ENCODE measurements at places on chromosomes 11 and 22.

DNA sequence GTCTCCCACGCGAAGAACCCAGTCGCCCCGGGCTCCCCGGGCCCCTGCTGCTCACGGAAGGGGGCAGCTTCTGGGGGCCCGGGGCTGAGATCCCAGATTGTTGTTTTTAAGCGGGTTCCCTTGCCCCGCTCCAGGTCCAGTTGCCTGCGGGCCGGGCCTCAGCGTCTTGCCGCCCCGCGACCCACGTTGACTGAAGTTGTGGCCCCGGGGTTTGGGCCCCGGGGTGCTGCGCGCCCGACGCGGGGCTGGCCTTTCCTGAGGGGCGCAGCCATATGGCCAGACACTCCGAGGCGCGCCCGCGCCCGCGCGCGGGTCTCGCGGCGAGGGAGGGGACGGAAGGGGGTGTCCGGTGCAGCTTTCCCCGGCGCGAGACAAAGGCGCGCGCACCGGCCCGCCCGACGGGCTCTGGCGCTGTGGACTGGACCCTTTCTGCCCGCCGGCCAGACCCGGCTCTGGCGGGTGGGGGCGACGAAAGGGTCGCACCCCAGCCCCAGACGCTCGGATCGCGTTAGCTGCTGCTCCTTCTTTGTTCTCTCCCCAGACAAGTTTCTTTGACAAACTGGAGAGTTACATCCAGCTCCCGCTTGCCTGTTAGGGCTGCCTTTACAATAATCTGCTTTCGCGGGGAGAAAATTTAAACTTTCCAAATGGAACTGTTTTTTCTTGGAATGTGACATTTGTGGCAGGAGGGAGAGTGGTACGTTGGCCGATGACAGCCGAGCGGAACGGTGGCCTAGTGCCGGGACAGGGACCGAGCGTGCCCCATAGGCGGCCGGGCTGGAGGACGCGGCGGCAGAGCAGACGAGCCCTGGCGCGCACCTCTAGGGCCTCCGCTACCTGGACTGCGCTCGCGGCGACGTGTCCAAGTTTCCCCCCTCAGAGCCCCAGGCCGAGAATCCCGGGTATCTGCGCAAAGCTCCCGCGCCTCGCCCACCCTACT lies 716 bp downstream of the AMOTL1 start:
- DNase-seq: no peak

GRCh38 chr22:45771711-45772110 lies 100.1 kb downstream of the ATXN10 start:
- DNase-seq: no peak

GRCh38 chr11:8596504-8597046 lies 2.5 kb upstream of the STK33 start:
- no peak for DNase-seq

- DNase-seq: no peak
Measured at GRCh38 chr11:78991681-78992080, 417.0 kb upstream of the NARS2 start.

DNA sequence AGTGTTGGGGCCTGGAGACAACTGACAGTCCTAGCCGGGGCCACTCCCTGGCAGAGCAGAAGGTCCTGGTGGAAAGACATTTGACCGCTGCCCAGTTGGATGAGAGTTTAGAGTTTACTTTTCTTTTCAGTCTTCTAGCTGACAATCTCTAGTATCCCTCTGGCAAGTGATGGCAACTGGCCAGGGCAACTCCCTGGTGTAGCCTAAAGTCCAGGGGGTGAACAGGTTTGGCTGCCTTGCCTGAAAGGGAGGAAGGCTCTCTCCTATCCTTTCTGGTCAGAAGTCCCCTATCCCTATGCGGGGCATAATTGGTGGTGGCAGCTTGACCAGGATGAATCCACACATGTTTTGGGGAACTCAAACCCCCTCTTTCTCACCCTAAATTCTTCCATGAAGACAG lies 16.8 kb upstream of the MSANTD2 start:
- DNase-seq: no peak

- no peak for DNase-seq
Measured at GRCh38 chr11:62359475-62359874, 22.2 kb downstream of the ASRGL1 start.

- no peak for DNase-seq
Measured at GRCh38 chr22:27205492-27206373, 548.3 kb downstream of the MIAT start.

DNA sequence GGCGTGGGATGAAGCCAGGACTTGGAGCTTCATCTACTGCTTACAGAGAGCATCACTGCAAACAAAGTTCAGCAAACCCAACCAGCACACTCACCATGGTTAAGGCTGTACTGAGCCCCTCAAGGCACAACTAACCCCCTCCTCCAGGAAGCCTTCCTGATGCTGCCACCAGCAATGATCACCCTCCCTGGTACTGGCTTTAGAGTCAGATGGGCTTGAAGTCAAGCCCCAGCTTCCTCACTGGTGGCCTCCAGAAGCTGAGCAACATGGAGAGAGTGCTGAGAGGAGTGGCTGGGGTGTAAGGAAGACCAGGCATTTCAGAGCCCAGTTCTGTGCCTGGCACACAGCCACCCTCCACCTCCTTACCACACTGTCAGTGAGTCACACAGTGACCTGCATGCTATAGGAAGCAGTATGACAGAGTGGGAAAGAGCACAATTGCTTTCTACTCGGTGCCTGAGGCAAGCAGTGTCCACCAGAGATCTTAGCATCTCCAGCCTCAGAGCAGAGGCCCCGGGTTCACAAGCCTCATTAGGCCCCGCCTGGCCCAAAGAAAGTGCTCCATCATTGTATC lies 24.7 kb upstream of the BAIAP2L2 start:
- no peak for DNase-seq

GRCh38 chr11:94804874-94805273 lies 36.7 kb downstream of the AMOTL1 start:
- DNase-seq: no peak

DNA sequence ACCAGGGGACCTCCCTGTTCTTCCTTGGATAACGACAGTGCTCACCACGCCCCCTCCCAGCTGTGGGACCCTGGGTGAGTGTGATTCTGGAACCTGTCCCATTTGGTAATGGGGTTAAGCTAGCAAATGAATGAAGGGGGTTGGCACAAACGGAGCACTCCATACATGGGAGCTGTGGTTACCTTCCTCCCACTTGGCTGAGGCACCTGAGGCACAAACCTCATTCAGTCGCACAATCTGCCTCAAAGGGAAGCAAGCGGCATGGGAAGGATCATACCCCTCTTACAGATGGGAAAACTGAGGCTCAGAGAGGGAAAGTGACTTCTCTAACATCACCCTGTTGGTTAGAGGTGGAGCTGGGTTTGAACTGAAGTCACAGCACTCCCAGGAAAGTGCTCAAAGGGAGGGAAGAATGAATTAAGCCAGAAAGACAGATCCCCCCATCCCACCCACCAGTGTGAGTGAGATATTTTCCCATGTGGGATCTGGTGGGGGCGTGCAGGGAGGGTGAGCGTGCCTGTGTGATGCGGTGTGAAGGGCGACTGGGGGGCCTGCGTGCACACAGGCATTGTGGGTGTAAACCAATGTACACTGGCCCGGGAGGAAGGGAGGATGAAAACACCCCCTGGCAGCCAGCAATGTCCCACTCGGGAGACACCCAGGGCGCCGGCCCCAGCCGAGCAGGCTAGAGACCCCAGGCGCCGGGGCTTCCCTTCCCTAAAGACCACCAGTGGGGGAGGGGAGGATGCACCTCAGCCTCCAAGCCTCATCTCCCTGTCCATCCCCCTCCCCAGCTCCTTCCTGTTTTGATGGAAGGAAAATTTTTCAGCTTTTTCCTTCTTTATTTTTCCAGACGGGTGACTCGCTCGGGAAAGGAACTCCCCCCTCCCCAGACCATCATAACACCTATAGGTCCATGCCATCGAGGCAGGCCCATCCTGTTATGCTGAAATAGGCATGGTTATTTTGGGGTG lies 8.0 kb upstream of the PDGFB start:
- no peak for DNase-seq

- DNase-seq: no peak
Measured at GRCh38 chr11:121618516-121618915, 165.7 kb upstream of the SORL1-AS1 start.

GRCh38 chr22:31898926-31899325 lies 45.4 kb upstream of the YWHAH start:
- no peak for DNase-seq

DNA sequence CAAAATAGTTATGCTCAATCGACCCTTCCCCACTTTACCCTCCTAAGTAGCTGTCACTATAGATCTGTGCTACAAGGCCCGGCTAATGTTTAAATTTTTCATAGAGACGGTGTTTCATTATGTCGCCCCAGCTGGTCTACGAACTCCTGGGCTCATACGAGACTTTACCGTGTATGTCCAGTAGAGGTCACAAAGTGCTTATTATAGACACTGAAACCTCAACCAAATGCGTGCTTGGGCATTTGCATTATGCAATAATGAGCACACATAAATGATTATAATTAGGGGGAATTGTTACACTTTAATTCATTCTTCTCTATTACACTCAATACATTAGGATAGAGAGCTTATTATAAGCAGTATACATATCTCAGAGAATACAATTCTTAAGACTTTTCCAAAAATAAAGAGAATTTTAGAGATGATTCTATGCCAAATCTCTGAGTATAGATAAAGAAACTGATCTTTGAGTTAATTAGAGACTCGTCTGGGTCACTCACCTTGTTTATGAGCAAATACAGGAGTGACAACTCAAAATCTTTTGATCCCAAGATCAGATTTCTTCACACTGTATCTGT lies 12.5 kb upstream of the MRPL16 start:
- DNase-seq: no peak

- DNase-seq: no peak
Measured at GRCh38 chr11:125111001-125111342, 454 bp downstream of the TMEM218 start.

DNA sequence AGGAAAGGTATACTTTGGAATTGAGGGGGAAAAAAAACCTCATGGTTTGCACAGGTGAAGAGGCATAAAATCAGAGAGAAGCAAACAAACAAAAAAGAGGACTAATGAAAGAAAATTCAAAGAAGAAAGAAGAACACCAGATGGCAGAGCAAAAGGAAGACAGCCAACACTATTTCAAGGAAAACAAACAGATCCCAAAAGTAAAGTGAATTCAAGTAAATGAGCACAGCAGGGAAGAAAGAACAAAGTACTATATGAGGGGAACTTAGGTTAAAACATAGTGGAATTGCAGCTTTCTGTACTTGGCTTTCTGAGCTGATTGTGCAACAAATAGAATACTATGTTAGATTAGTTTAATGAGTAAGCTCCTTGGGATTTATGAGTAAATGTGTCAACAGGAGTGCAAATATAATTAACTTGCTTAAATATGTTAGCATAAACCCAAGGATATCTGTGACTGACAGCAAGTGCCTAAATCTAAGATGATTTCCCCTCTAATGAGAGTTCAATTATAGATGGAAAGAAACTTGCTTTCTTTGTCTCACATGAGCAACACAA lies 404.6 kb upstream of the CNTN5 start:
- no peak for DNase-seq

DNA sequence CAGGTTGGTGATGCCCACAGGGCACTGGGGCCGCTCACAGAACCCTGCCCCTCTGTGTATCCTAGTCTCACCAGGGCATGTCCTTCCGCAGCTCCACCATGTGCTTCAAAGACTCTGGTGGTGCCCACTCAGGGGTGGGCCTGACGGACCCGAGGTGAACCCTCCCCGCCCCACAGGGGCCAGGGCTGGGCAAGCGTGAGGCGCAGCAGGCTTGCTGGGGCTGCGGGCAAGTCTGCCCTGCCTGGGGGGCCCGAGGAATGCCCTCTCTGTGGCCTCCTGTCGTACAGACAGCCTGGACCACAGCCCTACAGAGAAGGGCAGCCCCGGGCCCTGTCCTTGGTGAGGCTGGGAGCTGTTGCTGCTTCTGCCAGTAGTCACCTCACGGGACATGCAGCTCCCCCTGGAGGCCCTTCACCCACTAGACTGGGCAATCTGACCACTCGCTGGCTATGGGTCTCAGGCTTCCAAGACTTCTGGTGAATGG lies 40.2 kb downstream of the TBX1 start:
- no peak for DNase-seq

GRCh38 chr11:60951904-60952741 lies at the start of gene SLC15A3:
Gene SLC15A3 (minus strand): TSS chr11:60952176. CDS start chr11:60951551, 625 bp downstream.
- DNase-seq: no peak

- no peak for DNase-seq
Measured at GRCh38 chr11:31397239-31397834, 27.7 kb downstream of the DNAJC24 start.

GRCh38 chr11:117303101-117303500 lies 12.0 kb downstream of the BACE1-AS start:
- no peak for DNase-seq

- DNase-seq: no peak
Measured at GRCh38 chr11:19795082-19795481, 82.4 kb downstream of the NAV2 start.

- no peak for DNase-seq
Measured at GRCh38 chr11:120205596-120206161, 5.2 kb upstream of the OAF start.

DNA sequence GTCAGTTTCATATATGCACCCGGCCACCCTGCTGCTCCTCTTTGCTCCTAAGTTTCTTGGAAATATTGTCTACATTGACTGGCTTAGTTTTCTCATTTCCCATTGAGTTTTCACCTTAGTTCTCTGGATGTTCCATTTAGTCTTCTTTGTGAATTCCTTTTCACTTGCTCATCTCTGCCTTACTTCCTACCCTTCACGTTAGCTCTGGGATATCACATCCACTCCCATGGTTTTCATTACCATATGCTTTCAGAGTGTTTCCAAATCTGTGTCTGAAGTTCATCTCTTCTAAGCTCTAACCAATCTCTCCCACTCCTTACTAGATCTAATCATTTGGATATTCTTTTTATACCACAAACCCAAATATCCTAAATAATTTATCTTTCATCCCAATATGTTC lies 226.4 kb downstream of the FAM76B start:
- no peak for DNase-seq

DNA sequence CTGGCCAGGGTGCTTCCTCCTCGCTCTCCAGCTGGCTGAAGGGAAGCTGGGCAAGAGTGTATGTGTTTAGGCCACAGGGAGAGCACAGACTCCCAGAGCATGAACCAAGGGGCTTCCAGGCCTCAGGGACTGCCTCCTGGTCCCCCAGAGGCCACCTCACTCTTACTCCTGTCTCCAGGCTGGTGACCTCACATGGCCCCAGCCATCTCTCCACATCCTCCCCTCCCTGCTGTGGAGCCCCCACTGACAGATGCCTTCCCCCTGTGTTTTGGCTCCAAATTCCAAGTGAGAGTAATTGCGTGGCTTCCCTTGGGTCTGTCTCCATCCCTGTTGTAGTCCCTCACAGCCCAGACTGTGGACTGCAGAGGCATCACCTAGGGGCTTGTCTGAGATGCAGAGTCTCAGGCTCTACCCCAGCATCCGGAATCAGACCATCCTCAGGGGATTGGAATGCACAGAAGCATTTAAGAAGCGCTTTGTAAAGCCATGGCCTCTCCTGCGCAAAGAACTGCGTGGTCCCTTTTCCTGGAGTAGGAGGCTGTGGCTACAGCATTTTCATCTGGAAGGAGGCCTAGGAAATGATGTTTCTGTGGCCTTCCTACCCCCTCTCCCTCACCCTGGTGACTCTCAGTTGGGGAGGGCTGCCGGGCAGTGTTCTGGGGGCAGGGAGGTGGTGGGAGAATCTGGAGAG lies 91.1 kb downstream of the ATXN10 start:
- DNase-seq: no peak
